ENCODE measurements at places on chromosomes 13 and 19.
A peak's percentile ranks its signal among the peaks of the same experiment; 100 is the strongest.

DNA sequence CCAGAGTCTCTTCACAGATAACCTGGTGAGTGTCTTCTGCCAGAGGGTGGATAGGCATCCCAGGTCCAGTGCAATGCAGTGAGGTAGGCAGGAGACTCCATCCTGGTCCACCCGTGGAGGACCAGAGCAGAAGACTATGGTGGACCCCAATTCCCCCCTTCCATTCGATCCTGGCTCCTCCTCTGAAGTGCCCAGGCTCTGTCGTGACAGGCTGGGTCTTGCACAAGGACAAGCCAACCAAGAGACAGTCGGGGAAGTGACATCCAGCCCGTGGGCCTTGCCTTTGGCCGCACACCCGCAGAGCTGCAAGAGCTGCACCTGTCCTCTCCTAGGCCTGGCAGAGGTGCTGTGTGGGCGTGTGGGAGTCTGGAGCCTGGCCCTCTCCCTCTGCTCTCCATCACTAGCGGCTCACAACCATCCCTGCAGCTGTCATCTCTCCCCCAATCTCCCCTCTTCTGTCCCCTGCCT, 3.1 kb downstream of the ZNF784 start:
- DNase-seq: no peak

DNA sequence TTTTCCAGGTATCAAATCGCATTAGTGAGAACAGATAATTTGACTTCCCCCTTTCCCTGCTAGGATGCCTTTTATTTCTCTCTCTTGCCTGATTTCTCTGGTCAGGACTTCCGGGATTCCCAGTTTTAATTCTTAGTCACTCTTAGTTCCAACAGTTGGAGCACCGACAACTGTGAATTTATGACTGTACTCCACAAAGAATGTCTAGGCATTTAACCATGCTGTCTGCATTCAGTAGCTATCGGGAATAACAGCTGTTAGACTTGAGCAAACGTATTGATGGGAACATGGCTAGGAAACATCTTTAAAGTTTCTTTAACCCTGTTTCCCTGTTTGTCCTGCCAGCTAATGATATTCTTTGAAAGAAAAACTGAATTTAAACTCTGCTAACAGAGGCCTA, 14.1 kb upstream of the SPACA7 start:
- DNase-seq: no peak

DNA sequence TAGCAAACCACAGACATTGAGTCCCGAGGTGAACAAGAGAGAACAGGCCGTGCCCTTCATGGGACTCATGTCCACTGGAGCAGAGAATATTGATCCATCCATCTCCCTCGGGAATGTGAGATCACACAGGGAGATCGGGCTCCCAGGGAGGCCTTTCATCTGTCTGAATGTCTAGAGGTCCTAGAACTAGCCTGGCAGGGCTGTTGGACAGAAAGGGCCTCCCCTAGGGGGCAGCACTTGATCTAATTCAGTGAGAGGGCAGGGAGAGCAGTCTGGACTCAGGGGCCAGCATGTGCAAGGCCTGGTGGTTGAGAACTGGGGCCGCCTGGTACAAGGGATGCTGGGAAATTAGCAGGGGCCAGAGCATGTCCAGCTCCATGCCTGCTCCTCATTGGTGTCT, 4.3 kb downstream of the RUVBL2 start:
- DNase-seq: no peak

- DNase-seq: no peak
Measured at GRCh38 chr13:75061909-75062308, 420.1 kb downstream of the TBC1D4 start.

- DNase-seq: no peak
Measured at GRCh38 chr19:8132858-8133458, 16.4 kb downstream of the FBN3 start.

- DNase-seq: no peak
Measured at GRCh38 chr13:32804673-32805230, 211.5 kb upstream of the KL start.

DNA sequence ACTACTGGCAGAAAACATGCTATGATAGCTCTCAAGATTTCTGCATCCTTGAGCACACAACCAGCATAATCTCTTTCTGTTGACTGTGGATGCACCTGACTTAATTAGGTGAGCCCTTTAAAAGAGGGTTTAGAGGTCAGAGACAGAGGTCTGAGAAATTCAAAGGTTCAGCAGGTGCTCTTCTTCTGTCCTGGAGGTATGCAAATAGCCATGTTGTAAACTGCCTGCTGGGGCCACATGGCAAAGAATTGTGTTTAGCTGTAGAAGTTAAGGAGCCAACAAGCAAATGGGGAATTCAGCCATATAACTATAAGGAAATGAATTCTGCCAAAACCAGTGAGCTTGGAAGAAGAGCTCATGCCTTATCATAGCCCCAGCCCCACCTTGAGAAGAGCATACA, 11.6 kb upstream of the DCLK1 start:
- DNase-seq: no peak

DNA sequence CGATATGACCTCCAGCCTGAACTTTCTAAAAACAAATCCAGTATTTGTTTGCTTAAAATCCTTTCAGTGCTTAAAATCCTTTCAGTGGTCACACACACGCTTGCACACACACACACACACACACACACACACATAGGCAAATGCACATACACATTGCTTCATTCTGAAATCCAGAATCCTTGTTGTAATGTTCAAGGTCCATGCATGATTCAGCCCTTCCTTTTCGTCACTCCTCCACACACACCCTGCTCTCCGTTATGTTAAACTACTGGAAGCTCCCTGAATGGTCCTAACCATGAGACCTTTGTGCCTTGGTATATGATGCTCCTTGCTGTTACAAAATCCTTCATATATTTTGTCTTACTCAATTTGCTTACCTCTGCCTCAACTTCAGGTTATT, 44.9 kb downstream of the SERTM1 start:
- DNase-seq: no peak

DNA sequence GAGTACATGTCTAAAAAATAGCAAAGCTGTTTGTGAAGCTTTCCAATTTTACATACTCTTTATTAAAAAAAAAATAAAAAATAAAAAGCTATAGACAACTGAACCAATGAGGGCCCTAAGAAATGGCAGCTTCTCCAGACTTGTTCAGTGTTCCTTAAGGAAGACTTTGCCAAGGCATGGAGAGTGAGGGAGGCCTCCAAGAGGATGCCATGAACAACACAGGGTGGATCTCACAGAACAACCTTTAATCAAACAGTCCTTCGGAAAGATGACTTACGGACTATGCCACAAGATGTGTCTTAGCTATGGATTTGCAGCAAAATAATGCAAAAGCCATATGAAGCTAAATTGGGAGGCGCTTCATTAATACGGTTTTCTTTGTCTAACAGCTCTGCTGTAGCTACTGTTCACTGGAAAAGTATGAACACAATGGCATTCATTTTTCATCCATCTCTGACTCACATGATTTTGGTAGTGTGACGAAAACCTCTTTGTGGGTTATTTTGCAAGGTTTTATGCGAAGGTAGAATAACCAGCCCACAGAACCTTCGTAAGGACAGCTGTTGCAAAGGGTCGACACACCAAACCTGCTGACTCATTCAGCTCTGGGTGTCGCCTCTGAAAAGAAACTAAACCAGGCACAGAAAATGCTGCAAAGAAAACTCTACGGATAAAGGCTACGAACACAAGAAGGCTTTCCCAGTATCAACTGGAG, 27.7 kb downstream of the EFNB2 start:
- peak; percentile 52 for DNase-seq

- no peak for DNase-seq
Measured at GRCh38 chr19:30587869-30588268, 215.7 kb downstream of the ZNF536 start.

DNA sequence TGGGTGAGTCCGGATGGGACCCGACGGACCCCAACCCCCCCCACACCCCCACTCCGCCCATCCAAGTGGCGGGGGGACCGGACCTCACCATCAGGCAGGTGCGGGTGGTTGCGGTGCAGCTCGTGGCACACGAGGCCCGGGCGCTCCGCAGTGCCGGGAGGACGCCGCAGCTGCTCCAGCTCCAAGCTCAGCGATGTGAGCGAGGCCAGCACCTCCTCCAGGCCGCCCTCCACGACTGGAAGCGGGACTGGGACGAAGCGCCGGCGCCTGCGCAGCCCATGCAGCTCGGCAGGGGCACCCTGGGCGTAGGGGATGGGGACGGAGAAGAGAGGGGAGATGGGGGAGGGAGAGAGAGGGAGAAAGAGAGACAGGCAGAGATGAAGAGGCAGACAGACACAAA, 30.1 kb upstream of the OLFM2 start:
- DNase-seq: no peak

DNA sequence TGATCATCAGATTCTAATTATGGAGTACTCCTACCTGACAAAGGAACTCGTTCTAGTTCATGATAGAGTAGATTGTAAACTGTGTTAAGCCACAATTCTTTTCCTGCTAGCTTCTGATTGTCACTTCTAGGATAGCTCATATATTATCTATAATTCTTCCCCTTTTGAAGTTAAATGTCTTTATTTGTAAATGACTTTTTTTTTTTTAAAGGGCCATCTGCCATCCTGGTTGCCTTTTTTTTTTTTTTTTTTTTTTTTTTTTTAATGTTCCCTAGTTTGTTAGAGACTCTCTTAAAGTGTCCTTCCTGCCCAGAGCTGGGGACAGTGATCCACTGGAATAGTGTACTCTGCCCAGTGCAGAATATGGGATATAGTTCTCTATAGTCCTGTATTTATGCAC, 4.3 kb downstream of the CHAMP1 start:
- no peak for DNase-seq

DNA sequence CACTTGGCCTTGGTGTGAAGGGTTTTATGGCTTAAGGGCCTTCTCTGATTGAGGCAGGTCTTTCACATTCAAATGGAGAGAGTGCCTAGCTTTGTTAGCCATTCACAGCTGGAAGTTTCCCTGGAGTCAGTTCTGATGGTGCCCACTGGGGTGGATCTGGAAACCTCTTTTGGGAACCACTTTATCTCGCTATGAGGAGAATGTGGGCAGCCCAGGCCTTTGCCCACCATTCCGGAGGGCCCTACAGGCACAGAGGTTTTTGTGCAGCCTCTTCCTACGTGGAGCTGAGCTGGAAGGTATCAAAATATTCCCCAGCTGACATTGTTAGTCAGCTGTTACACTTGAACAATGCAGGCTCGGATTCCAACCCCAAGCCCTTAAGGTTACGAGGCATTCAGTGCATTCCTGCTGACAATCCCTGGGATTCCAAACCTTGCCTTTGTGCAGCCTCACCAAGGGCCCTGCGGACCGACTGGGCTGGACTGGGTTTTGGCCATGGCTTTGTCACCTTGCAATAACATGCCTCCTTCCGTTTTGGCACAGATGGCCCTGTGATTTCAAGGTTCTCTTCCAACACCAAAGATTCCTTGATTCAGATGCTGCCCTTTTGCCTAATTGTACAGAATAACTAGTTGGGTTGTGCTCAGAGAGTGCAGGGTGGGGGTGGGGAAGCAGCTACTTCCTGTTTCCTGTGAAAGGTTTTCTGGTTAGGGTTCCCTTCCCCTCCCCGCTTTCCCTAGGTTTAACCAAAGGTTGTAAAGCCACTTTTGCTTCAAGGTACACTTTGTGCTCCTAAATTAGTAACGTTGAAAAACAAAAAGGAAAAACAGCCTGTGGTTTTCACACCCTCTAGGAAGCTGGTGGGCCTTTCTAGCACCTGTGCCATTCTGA, 27.0 kb downstream of the SAE1 start:
- DNase-seq: peak; percentile 25

DNA sequence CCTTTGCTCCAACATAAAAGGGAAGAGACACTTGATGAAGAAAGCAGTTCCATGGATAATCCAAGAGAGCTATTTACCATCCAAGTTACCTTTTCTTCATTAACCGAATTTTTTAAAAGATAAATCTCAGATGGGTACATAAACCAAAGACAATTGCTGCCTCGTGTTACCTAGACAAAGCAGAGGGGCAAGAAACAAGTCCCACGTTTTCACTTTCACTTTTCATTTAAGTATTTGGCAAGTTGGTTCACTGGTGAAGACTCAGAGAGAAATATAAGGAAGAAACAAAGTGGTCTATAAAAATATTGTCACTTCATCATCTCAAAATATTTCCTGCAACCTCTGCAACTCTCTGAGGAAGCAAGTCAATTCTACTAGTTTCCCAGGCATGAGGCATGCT, 446.1 kb downstream of the FGF14 start:
- no peak for DNase-seq

GRCh38 chr19:45615795-45616703, 14.0 kb upstream of the GPR4 start:
- DNase-seq: peak; percentile 68

GRCh38 chr13:43686557-43686956, 100.2 kb downstream of the ENOX1 start:
- DNase-seq: peak; percentile 3

DNA sequence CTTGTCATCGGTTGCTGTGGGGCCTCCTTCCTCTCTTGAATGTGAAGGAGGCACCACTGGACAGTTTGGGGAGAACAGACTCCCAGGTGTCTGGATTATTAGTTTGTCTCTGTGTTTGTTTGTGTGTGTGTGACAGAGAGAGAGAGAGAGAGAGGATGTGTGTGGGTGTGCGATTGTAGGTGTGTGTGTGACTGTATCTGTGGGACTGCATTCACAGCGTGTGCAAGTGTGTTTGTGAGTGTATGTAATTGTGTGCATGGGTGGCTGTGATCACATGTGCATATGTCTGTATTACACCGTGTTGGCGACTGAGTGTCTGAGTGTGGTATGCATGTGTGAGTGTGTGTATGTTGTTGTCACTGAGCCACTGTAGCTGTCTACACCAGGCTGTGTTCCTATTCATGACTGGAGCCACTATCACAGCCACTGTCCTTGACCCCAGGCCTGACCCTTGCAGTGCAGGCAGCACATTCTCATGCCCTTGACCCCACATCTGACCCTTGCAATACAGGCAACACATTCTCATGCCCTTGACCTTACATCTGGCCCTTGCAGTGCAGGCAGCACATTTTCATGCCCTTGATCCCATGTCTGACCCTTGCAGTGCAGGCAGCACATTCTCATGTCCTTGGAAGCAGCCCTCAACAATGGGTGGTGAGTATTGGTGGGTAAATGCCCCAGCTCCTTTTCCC, 25.1 kb upstream of the CYP4F8 start:
- DNase-seq: no peak

- DNase-seq: peak; percentile 81
Measured at GRCh38 chr19:11355160-11356073, at the start of gene PLPPR2. TSS of gene PLPPR2 (plus strand) at chr19:11355432. CDS start at chr19:11357674, 2,242 bp downstream.

DNA sequence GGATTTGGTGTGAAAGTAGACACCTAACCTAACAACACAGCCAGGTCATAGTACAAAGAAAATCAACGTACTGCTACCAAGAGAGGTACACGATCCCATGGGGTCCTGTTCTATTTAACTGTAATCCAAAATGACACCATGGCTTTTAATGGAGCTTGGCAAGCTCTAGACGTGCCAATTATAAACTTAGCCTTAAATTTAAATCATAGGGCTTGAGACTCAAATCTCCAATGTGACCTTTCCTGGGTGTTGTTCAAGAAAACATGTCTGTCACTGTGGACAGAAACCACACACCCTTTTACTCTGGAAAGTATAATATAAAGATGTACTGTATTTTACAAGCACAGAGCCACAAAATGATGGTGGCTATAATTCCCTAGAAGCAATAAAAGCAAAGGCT, 299.3 kb downstream of the ENOX1 start:
- no peak for DNase-seq

DNA sequence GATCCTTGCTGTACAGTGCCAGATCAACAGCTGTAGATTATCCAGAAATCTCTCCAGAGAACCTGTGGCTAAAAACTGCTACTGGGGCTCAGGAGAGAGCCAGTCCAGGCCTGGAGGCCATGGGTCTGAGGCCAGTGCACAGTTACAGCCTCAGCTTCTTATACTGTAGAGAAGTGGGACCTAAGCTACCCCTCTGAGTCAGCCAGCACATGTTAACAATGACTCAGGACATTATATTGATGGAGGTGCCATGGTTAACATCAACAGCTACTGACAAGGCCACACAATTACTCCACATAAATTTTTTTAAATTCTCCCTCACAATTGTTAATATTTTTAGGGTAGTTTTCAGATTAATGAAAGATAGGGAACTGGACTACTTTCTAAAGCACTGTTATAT, 138.5 kb downstream of the RBM26 start:
- no peak for DNase-seq
